ENCODE measurements at places on chromosomes 1 and 21.

DNA sequence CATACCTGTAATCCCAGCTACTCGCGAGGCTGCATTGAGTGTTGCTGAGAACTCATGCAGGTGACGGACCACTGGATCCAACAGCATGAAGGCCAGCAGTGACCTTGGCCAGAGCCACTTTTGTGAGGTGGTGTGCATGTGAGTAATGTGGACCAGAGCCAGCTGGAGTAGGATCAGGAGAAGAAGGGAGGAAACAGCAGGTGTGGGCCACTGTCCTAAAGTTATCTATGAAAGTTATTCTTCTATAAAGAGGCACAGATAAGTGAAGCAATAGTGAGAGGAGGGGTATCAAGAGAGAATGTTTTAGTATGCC, 47.8 kb downstream of the TCP10L start:
- DNase-seq, result no peak

- no peak for DNase-seq
These were observed 104.3 kb upstream of the ADAR start for GRCh38 chr1:154712166-154712810.

DNA sequence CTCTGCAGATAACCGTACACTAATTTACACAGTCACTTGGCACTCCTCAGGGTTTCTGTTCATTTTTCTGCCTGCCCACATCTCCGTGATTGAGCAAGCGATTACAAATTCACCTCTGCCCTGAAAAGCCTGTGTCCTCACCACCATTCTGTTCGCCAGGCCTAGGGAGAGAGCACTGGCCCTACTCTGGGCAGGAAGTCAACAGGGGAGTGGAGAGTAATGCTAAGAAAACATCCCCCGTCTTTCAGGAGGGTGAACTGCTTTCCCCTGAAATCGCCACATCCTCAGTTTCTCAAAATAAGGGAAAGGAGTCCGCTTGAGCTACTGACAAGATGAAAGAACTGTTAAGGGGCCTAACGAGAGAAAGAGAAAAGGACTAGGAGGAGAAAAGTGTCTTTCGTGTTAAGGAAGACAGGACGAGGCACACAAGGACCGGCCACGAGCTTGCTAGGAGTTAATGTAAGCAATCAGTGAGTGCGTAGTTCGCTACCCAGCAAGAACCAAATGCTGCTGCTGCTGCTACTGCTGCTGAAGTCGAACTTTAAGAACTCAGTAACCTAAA, 632 bp downstream of the PEX19 start:
- DNase-seq, result no peak

DNA sequence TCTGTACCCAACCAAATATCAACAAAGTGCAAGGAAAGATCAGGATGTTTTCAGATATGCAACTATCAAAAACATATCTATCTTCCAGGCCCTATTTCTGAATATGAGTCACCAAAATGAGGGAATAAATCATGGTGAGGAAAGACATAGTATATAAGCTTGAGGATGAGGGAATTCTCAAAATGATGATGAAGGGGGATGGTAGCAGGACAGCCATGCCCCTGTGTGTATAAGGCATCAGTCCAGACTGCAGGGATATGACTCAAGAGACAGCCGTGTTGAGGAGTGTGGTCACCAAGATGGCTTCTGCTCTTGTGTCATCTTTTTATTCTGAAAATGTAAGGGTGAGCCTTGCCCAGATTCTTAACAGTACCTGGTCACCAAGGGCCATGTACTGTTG, 4.4 kb upstream of the WDR64 start:
- DNase-seq, result no peak

DNA sequence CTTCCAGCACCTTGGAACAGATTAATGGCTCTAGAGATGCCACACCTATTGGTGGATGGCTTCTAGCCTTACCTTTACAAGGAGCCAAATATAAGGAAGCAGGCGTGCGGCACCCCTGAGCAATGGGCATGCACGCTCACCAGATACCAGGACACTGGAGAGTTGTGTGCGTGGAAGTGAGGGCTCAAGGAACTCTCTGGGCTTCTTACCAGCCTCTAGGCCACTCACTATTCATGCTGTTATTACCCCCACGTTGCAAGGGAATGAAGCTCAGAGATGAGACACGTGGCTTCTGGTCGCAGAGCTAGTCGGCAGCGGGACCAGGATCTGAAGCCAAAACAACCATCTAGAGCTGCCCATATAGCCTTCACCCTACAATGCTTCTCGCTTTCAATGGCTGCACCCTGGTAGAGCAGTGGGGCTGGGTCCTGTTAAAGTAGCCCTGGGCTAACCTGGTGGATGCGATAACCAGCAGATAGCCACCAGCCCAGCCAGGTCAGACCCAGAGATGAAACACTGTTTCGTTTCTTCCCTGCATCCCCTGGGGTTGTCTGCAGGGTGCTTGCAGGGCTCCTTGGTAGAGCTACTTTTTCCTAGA, 396.4 kb upstream of the VAMP3 start:
- no peak for DNase-seq

DNA sequence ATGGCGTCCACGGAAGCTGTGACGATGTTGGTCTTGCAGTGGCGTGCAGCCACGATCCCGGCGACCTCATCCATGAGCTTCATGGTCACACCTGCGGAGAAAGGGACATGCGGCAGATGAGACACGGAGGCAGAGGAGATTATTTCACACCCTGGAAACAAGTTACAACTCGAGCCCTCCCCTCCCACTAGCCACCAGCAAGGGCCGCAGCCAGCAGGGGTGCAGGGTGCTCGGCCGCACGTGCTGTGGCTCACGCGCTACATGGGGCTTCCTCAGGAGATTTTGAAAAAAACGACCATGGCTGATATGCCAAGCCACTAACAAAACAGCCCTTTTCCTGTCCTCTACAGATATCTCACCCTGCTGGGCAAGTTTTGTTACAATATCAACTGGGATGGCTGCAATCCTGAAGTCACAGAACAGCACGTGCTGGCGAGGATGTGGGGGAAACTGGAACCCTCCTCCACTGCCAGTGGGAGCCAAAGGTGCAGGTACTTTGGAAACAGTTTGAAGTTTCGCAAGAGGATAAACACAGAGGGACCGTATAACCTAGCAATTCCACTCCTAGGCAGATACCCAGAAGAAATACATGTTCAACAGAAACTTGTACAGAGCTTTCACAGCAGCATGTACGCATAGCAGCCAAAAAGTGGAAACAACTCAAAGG, 34.1 kb upstream of the GPR153 start:
- no peak for DNase-seq

- no peak for DNase-seq
These were observed 462.1 kb downstream of the LMO4 start for GRCh38 chr1:87790756-87791155.

- no peak for DNase-seq
These were observed 594.6 kb upstream of the ZP4 start for GRCh38 chr1:238485057-238485911.

GRCh38 chr1:6601923-6602668, 573 bp downstream of the KLHL21 start:
- no peak for DNase-seq

GRCh38 chr1:211944733-211945500, 90.4 kb downstream of the INTS7 start:
- DNase-seq, result peak; percentile 22

GRCh38 chr1:99369154-99369553, 104.9 kb downstream of the PLPPR4 start:
- no peak for DNase-seq

DNA sequence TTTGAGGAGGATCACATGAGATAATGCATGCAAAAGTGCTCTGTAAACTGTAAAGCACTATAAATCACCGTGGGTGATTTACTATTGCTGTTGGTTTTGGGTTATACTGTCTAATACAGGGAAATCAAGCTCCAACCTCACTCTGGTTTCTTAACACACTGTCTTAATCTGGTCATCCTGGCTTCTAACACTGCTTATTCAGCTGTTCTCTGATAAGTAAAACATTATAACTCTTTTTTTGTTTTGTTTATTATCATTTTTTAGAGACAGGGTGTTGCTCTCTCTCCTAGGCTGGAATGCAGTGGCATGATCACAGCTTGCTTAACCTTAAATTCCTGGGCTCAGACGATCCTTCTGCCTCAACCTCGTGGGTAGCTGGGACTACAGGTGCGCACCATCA, 21.9 kb upstream of the LSM10 start:
- no peak for DNase-seq

DNA sequence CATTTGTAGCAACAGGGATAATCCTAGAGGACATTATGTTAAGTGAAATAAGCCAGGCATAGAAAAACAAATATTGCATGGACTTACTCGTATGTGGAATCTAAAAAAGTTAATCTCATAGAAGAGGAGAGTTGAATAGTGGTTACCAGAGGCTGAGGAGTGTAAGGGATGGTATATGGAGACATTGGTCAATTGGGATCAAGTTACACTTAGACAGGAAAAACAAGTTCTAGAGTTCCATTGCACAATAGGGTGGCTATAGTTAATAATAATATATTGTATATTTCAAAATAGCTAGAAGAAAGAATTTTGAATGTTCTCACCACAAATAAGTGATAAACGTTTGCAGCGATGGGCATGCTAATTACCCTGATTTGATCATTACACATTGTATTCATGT, 354.6 kb downstream of the SEC16B start:
- DNase-seq, result no peak

DNA sequence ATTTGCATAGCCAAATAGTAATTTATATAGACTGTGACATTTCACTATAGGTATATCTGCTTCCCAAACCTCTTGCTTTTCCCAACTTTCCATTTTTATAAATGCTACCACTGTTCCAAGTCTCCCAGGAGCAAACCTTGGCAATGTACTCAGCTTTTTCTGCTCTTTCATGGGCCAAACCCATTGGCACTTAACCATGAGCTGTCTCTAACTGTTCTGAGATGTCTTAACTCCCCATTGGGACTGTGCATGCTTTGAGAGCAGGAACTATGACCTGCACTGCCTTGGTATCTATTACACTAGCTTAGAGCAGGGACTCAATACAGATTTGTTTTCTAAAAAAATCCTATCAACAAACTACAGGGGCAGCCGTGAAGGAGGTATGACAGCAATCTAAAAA, 22.5 kb upstream of the KHDRBS1 start:
- no peak for DNase-seq

DNA sequence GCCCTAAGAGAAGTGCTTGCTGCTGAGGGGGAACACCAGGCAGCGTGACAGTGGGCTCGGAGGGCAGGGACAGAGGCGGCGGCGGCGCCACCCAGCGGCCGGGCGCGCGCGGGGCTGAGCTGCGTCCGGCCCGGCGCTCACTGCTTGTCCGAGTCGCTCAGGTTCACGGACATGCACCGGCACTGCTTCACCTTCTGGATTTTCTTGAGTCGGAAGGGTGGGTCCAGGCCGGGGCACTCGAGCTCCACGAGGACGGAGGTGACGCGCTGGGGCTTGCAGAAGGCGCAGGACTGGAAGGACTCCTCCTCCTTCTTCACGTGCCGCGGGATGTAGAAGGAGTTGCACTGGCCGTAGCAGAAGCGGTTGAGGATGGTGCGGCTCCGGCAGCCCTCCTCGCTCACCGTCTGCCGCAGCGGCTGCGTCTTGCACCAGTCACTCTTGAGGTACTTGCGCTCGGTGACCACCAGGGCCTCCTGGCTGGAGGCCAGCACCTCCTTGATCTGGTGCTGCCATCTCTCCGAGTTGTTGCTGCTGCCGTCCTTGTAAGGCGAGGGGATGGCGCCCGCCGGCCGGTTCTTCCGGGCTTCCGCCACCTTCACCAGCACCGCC, 119.0 kb downstream of the GREM2 start:
- no peak for DNase-seq

DNA sequence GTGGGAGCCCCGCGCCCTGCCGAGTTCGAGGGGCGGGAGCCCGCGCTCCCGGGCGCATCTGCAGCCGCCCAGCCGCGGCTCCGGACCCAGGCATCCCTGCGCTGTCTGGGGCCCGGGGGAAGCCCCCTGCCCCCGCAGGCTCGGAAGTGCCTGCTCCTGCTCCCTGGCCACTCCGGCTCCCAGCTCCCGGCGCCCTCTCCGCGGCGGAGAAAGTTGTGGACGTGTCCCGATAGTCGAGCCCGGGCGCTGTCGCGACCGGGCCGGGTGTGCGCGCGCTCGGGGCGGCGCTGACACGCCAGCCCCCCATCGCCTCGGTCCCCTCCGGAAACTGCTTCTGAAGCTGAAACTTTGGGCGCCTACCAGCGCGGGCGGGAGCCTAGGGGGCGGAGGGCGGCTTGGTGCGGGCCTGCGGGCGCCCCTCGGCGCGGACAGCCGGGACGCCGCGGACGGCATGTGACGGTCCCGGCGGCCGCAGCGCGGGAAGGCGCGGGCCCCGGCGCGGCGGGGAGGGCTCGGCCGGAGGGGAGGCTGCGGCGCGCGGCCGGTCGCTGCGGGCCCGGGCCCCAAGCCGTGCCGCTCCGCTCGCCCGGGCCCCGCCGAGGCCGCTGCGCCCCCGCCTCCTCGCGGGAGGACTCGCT, 515 bp downstream of the MAN1C1 start:
- DNase-seq, result no peak

DNA sequence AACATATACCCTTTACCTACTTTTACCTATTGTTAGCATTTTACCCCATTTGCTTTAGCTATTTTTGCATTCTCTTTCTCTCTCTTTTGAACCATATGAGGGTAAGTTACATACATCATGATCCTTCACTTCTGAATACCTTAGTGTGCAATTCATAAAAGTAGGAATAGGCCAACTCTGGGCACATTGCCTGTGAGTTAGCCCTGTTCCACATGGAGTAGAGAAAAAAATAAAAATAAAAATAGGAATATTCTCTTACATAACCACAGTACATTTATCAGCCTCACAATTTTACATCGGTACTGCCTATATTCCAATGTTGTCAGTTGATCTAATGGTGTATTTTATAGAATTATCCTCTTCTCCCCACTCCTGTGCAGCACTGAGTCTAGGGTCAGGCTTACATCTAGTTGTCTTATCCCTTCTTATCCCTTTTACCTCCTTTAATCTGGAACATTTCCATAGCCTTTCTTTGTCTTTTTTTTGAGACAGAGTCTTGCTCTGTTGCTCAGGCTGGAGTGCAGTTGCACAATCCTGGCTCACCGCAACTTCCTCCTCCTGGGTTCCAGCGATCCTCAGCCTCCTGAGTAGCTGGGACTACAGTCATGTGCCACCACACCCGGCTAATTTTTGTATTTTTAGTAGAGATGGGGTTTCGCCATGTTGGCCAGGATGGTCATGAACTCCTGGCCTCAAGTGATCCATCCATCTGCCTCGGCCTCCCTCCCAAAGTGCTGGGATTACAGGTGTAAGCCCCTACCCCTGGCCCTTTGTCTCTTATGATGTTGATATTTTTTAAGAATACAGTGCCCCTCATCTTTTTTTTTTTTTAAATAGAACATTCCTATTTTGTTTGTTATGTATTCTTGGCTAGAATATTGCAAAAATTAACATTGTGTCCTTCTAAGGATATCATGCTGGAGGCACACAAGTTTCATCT, 11.1 kb upstream of the SLC30A1 start:
- DNase-seq, result no peak

- no peak for DNase-seq
These were observed 843 bp downstream of the DIP2A start for GRCh38 chr21:46459356-46460112.

- no peak for DNase-seq
These were observed 75.0 kb upstream of the MACF1 start for GRCh38 chr1:39129514-39129913.

GRCh38 chr21:43728467-43729390, 9.8 kb downstream of the PDXK start:
- DNase-seq, result peak; percentile 69
